NAMALWA (cell line): ENCODE measurements at places on chromosomes 7 and 10.

DNA sequence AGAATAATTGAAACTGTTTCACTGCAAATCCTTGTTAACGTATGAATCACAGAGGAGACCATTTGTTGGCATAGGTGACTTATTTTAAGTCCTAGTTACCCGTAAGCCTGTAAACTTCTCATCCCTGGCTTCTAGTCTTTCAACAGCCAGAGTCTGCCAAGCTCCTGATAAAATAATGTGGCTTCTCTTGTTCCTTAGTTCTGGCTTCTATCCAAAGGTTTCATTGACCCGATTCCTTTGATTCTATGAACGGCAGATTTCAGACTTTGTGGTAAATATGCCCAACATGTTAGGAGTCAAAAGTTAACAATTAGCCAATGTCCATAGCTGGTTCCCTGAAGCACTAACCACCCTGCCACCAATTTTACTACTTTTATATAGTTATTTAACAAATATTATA lies 23.3 kb downstream of the DNAH11 start:
- DNase-seq = no peak

- DNase-seq = no peak
Measured at GRCh38 chr10:101451667-101452069, 97.7 kb downstream of the BTRC start.

- no peak for DNase-seq
Measured at GRCh38 chr7:152078025-152078424, 52.6 kb downstream of the GALNT11 start.

- DNase-seq = no peak
Measured at GRCh38 chr7:125934539-125934938, 1004.9 kb upstream of the POT1 start.

DNA sequence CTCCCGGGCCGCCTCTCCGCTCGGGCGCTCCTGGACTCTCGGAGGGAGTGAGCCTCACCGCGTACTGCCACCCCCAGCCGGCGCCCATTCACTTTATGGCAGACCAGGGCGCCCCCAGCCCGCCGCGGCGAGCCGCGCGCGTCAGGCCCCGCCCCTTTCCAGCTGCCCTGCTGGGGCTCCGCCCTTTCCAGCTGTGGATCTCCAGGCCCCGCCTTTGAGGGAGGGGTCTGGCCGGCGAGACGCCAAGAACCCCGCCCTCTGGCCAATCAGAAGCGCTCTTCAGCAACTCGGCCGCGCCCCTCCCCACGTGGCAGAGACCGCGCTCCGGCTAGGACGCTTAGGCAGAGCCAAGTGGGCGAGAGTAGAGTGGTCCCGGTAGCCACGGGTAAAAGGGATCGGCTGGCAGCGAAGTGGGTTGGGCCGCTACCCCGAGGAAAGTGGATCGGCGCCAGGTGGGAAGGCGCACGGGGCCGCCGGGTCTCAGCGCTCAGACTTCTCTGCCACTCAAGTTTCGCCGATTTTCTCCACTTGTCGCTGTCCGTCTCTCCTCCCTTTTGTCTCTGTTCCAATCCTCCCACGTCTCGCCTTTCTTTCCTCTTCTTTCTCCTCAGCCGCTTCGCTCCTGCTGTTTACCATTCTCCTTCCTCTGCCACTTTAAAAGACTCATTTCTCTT lies at the start of gene PITX3:
TSS of gene PITX3 (minus strand) at position 69 of the 674 bp plus-strand sequence. CDS start 9,432 bp downstream, outside the sequence.
- peak; percentile 39 for DNase-seq

GRCh38 chr10:71999360-72000072 lies 35.3 kb downstream of the CHST3 start:
- peak; percentile 11 for DNase-seq

- DNase-seq = no peak
Measured at GRCh38 chr7:90857603-90858002, 261.5 kb downstream of the CDK14 start.

GRCh38 chr10:79320820-79321493 lies 26.3 kb upstream of the PPIF start:
- no peak for DNase-seq

DNA sequence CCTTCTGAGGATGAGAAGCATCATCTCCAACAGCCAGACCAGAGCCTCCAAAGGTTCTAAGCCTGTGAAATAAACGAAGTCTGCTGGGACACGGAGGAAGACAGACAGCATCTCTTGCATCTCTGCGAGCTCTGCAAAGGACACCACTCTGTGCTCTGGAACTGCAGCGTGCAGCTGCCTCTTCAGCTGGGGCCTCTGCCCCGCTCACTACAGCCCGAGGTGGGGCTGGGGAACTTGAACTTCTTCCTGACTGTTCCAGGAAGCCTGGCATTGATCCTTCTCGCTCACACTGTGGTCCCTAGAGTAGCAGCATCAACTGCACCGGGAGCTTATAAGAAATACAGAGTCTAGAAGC lies 163.3 kb downstream of the USP6NL start:
- no peak for DNase-seq

- DNase-seq = no peak
Measured at GRCh38 chr7:22572292-22572691, 72.3 kb upstream of the STEAP1B start.

DNA sequence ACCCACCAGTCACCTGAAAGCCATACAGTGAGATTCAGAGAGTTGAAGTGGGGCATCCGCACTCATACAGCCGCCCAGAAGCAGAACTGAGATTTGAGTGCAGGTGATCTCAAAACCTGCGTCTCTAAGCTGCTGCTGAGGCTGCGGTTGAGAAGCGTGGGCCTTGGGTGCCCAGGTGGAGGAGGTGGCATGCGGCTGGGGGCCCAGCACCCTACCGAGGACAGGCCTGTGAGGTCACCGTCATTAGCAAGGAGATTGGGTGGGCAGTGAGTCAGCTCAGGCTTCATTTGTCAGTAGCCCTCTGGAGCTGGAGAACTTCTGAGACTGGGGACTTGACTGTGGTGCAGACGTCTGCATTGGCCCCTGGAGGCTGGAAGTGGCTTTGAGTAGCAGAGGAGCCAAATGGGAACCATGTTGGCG lies 29.8 kb downstream of the ZMIZ1 start:
- DNase-seq = peak; percentile 19

DNA sequence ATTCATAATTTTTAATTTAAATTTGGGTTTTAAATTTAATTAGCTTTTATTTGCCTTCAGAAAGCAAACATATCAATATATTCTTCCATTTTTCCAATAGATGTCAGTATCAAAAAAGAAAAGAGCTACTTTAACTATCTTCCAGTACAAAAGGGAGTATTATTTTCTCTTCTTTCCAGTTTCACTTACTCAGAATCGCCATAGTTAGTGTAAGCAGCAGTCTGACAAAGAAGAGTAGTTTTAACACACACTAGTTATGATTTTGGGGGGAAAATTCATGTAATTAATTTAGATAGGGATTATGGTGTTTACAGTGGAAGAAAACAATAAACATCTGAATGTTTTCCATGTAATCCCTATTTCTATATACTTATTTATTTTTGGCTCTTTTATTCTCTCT lies 272.6 kb upstream of the DGKB start:
- DNase-seq = no peak

- DNase-seq = no peak
Measured at GRCh38 chr10:121216721-121217181, 365.6 kb downstream of the WDR11 start.

DNA sequence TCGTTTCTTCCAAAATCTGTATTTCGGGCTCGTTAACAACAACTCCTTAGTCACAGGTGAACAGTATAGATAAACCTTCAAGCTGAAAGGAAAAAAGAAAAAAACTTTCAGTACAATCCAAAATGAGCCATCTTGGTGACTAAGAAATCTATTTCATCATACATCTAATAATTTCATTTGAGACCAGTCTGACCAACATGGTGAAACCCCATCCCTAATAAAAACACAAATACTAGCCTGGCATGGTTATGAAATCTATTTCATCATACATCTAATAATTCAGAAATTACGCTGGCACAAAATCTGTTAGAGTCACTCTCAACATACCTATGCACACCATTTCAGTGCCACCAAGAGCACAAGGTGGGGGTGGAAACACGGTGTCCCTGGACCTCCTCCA lies 8.8 kb downstream of the DCLRE1C start:
- no peak for DNase-seq

DNA sequence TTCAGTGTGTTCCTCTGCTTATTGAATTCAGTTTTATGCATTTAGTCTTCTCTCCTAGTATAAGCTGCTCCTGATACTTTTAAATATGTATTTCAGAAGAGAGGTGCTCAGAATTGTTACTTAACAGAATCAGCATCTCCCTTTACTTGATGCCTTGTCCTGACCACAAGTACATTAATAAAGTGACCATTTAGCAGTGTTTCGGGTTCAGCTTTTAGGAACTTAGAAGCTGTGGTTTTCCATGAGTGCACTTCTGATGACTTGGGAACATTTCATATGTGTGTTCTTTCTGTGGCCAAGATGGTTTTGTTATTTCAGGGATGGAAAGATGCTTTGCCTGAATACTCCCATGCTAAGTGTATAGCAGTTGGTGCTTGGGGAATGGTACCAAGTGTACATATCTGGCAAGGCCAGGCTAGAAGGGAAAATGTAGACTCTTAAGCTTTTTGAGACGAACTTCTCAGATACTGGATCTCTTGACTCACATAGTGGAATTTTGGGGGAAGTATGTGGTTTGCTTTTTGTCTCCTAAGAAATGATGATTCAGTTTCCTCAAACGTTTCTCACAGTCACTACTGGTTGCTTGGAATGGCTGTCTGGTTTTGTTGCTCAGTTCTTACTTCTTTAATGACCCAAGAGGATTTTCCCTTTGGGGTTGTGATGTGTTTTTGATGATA lies 17.2 kb downstream of the SGPL1 start:
- DNase-seq = no peak

DNA sequence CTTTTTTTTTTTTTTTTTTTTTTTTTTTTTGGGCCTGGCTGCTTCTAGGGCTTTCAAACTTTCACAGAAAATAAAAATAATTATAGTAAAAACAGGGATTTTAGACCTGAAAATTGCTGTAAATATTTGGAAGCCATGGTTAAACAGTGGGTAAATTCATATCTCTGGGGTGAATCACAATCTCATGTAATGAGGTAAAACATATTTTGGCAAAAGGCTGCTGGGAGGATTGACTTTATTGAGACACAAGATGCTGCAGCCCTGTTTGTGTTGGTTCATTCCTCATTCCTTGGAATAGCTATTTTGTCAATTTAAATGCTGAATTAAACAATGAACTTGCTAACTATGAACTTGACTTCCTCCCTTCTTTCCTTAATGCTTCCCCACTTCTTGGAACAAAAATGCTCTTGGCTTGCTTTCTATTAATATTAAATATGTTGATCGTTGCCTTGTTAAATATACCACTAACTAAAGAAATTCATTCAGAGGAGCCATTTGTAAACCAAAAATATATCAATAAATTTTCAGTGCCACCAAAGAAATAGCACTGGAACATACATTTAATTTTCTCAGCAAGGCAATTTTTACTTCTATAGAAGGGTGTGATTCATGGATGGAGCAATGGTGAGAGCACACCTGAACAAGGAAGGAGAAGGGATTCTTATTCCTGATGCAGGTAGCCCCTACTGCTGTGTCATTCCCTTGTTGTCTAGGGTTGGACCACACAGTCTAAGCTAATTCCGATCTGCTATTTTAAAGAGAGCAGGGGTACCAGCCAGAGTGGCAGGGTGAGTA lies 24.6 kb downstream of the AGK start:
- DNase-seq = no peak

- DNase-seq = peak; percentile 63
Measured at GRCh38 chr7:69754476-69754875, 156.2 kb downstream of the AUTS2 start.

DNA sequence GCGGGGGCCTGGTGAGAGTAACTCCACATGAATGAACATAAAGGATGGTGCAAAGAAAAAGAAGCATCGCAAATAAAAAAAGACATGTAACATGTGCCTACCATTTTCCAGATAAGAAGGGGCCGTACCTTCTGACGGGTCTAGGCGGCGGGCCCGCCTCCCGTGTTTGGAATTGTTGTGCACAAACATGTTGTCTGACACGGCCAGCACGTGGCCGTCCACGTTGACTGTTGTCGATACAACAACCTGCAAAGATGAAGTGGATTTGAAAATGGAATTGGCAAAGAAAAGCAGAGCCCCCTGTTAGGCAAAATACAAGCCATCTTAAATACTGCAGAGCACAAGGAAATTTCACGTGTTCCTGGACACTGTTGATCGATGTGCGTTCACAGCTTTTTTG lies 90.7 kb downstream of the EBF3 start:
- DNase-seq = no peak

- no peak for DNase-seq
Measured at GRCh38 chr10:97570789-97571471, 1.6 kb upstream of the ANKRD2 start.
